ENCODE measurements at places on chromosomes 3 and 15.
A peak's percentile ranks its signal among the peaks of the same experiment; 100 is the strongest.

DNA sequence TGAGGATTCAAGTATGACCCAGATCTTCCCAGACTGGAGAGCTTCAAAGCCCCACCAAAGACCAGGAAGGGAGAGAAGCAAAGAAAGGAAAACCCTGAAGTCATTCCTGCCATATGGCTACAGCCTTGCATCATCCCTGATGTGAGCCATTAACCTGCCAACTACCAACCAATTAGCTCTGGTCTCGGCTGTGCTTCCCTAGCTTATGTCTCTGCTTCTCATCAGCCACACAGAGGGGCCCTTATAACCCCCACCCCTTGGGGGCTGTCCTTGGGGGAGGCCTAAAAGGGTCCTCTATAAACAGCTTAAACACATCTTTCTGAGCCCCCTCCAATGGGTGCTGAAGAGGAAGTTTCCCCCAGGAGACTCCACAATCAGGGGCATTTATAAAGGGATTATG, 52.8 kb downstream of the NOX5 start:
- no peak for DNase-seq

- no peak for DNase-seq
Measured at GRCh38 chr15:91142106-91142744, 42.2 kb downstream of the SV2B start.

DNA sequence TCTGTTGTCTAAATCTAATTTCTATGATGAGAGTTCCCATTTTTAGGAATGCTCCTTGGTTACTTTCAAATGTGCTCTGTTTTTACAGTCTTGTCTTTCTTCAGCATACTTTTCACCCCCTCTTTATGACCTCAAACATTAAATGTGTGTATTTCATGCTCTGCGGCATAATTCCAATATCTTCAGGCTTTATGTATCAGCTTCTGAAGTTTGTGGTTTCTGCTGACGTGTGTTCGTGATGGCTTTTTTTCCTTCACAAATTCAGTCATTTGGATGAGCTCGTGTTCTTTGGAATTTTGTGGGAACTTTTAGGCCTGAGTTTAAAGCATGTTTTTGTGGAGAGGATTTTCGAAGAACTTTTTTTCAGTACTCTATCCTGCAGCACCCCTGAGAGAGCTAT, 97.7 kb upstream of the CHRNA7 start:
- no peak for DNase-seq

DNA sequence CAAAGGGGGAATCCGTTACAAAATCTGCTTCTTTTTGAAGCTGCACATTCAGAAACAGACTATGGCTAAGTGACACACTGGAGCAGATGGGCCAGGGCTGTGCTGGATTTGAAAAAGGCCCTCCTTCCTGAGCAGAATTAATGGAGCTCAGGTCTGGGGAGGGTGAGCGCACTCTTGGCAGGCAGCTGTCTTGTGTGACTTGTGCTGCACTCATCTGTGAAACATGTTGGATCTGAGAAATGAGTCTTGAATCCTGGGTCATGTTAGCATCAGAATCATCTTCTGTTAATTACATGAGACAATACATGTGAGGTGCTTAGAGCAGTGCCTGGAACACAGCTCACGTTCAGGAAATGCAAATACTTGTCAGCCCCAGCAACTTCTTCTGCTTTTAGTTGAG, 219.6 kb downstream of the THSD4 start:
- DNase-seq = no peak

- DNase-seq = no peak
Measured at GRCh38 chr3:52781741-52782140, 4.3 kb downstream of the ITIH1 start.

- DNase-seq = no peak
Measured at GRCh38 chr3:126883241-126883640, 99.7 kb upstream of the PLXNA1 start.

- no peak for DNase-seq
Measured at GRCh38 chr3:160719710-160720109, 36.3 kb upstream of the PPM1L start.

GRCh38 chr3:42022355-42022754, 60.5 kb upstream of the ULK4 start:
- DNase-seq = no peak

GRCh38 chr3:196197524-196197923, 13.7 kb downstream of the ZDHHC19 start:
- DNase-seq = no peak

DNA sequence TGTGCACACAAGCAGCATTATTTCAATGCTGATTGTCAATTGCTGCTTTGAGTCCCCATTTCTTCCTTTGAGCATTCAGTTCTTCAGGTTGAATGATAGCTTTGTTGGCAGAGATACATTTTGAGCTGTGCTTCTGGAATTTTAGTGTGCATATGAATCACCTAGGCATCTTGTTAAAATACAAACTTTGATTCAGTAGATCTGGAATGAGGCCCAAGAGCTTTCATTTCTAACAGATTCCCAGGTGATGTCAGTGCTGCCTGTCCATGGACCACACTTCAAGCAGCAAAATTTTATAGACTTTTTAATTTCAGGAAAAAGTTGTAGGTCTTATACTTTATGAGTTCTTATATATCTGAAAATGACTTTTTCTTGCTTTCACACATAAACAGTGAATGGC, 131.1 kb downstream of the ADAMTSL3 start:
- no peak for DNase-seq

GRCh38 chr3:167626490-167626889, 27.3 kb downstream of the WDR49 start:
- DNase-seq = no peak

DNA sequence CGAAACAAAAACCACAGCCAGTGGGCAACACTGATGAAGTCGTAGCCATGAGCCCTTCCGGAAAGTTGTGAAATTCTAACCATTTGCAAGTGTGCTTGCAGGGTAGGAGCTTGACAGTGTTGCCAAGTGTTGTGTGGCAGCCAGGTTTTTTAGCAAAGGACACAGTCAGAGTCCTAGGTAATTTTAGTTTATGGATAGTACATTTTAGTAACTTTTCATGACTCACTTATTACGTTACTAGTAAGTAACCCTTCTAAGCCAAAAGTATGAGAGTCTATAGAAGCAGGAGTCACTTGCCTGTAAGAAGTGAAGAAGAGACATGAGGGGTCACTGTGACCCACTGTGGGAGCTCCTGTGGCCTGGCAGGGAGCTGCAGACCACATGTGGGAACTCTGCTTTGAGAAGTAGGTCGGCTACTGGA, 54.8 kb upstream of the ADPGK start:
- no peak for DNase-seq

DNA sequence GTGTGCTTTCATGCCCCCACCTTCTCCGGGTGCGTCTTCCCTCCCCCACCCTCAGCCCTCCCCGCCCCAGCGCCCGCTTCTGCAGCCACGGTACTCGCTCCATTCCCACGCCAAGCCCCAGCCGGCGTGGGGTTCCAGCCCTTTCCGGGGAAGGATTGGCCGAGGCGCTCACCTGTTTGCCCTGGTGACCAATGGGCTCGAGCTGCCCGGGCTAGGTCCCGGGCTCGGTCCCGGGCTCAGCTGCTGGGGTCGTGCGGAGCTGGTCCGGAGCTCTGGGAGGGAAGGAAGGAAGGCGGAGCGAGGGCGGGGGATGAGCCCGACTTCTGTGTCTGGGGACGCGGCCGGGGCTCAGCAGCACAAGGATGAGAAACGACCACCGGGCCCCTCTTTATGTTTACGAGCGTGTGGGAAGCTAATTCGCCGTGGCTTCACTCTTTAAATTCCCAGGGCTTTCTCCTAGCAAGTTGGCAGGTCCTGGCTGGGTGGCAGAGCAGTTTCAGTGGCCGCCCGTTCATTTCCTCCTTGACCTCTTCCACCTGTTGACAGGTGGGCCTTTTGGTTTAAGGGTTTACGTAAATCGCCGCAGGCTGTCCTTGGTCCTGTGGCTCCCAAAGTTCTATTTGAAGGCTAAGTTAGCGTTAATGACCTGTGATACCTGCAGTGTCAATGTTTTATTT, at the start of gene IGSF10:
Gene IGSF10 (minus strand): TSS at position 288 of the 677 bp plus-strand sequence. CDS start 2,352 bp downstream, outside the sequence.
- DNase-seq = no peak

DNA sequence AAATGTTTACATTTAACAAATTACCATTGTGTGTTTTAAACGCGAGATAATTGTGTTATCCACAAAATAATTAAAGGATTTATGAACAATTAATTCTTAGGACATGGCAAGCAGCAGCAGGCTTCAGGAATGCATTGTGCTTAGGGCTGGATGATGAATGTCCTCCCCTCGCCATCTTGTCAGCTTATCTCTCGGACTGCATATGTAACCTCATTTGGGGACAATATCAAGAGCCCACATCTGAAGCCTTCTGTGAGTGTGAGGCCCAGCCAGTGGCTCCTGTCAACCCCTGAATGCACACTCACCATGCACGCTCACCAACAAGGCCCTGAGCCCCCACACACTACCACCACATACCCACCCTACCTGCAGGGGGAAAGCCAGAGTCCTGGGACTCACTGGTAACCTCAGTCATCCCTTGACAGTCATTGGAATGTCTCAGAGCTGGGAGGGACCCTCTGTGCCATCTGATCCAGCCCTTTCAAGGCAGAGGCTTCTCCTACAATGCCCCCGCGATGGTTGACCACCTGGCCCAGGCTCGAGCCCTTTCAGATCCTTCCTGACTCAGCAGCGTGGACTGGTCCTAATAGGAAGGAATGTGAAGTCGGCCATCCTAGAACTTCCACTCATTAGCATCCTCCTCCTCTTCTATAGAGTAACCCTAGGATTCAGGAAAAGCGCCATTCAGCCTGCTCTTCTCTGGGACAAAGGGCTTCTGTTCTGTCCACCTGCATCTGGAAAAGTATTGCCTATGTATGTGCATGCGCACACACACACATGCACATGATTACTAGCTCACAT, 38.2 kb downstream of the MRPL46 start:
- DNase-seq = no peak

DNA sequence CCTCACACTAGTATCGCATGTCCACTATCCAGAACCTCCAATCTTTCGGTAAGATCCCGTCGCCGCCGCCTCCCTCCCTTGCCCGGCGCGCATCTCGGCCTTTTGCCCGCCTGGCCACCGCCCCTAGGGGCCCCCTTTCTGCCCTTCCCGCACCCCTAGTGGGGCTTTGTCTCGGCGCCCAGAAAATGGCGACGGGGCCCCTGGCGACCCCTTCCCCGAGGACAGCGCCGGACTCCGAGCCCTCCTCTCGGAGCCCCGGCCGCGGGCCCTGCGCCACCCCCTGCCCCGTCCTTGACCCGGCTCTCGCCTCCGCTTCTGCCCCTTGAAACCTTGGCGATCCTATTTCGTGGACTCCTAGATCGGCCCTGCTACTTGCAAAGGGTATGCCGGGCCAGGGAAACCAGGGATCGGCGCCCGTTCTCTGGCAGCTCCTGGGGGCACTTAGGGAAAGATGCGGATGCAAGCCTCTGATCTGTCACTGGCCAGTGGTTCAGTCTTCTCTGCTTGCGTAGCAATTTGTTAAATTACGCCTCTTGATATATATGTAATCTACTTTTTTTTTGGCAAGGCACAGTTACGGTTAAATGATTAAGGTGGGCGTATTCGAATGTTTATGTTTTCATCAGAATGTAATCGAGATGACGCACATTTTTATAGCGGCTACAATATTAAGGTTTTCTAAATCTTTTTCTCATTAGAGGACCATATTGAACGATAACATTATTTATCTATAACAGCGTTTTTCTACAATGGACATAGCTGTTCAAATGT, 603 bp downstream of the EIF1B start:
- DNase-seq = peak; percentile 20

- no peak for DNase-seq
Measured at GRCh38 chr15:49062900-49063299, 16.7 kb upstream of the SECISBP2L start.

DNA sequence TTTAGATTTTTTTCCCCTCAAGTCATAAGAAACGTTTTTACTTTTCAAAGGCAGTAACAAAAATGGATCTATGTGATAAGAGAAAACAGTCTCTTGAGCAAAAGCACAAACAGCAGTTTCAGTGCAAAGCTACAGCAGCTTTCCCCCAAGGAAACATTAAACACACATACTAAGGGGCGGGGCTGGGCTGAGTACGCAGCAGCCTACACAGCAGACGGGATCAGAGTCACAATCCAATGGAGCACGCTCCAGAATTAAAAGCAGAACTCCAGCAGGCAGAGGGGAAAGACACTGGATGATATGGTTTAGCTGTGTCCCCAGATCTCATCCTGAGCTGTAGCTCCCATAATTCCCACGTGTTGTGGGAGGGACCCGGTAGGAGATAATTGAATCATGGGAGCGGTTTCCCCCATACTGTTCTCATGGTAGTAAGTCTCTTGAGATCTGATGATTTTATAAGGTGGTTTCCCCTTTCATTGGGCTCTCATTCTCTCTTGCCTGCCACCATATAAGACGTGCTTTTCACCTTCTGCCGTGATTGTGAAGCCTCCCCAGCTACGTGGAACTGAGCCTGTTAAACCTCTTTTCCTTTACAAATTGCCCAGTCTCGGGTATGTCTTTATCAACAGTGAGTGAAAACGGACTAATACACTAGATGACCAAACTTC, 116.2 kb upstream of the SLCO3A1 start:
- no peak for DNase-seq

DNA sequence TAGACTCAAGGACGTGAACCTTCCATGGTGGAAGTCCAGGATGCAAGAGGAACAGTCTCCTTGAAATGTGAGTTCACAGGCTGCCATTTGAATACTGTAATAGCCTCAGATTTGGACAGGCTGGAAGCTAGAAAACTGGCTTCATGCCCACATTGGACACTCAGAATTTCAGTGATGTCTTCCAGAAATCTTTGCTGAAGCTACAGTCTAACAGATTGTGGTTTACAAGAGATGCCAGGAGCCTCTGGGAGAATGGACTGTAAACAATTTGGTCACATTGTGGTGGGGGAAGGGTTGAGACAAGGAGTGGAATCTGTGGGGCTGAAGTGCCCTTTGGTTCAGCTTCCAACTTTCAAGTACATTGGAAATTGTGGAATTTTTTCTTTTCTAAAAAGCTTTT, 252.0 kb upstream of the PROK2 start:
- DNase-seq = no peak

DNA sequence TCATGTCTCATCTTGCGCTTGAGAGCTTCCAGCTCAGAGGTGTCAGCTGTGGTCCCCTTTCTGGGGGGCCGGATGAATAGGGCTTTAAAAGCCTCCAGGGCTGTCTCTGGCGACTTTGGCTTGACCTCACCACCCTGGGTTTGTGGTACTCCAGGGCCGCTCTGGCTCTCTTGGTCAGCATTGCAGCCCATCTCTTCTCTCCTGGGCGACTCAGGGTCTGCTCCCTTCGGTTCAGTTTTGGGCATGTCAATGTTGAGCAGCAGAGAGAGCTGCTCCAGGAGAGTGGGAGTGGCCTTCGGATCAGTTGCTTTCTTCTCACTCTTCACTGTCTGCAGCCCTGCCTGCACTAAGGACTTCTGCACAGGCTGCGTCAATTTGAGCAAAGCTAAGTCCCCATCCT, 127.9 kb downstream of the FMN1 start:
- no peak for DNase-seq

DNA sequence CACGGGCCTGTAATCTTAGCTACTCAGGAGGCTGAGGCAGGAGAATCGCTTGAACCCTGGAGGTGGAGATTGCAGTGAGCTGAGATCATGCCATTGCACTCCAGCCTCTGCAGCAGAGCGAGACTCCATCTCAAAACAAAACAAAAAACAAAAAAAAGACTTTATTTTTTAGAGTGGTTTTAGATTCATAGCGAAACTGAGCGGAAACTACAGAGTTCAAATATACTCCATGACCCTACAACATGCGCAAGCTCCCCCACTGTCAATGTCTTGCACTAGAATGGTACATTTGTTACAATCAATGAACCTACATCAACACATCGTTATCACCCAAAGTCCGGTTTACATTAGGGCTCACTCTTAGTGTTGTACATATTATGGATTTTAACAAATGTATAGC, 2.2 kb upstream of the CRTAP start:
- DNase-seq = no peak
